ENCODE measurements at places on chromosomes 7 and 10.

DNA sequence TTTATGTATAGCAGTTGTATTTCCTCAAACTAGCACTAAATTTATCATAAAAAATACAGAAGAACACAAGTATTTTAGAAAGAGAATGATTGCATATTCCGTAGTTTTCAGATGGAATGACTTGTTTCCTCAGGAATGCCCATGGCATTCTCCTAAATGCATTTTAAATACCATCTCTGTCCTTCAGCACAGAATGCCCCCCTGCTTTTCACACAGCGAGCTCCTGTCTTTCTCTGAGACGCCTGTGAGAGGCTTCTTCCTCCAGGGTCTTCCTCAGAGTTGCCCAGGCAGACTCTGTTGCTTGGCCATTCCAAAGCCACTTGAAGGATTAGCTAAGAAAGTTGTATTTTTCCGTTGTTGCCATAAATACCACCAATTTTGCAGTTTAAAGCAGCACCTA, 10.1 kb downstream of the LANCL2 start:
- no peak for DNase-seq

DNA sequence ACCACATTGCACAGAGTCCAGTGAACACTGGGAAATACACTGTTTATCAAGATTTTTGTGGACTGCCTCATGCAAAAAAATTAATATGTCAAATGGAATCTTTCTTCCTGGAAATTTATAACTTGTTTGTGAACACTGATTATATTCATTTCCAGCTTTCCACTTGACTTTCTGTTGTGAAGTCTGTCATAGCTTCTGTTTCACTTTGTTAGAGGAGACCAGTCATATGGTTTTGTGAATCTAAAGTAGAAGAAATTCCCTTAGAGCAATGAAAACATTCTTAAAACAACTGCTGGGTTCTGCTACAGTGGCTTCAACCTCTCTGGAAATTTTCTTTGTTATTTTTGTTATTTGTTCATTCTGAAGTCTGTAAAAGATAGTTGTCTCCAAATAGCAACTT, 349.5 kb upstream of the NFE2L3 start:
- no peak for DNase-seq

DNA sequence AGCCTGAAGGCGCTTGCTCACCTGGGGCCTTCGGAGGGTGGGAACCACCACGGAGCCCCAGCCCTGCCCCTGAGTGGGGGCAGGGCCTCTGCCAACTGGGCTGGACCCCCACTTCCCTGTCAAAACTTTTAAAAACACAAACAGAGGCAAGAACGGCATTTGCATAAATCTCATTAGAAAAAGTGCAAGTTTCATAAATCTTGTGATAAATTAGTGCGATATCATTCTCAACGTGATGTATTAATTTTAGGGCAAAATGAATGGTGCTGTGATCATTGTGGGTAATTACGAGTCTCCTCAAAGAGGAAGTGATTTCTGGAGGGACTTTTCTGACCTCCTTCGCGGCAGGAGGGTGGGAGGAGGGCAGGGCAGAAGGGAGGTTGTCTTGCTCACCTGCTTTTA, 98.3 kb downstream of the CDH23 start:
- DNase-seq: no peak

DNA sequence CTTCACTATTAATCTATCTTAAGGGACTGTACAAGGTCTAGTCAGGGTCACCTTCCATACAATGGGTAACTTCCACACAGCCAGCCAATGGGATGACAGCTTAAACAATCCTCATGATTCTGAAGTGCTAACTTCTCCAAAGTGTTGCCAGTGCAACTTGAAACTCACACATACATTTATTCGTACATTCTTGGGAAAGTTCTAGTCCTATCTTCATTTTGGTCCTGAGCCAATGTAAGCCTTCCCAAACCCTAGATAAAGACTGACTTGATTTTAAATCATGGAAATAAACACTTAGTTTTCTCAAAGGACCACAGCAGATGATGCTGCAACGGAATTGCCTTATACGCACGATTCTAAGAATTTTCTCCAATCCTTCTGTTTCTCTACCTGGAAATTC, 117.5 kb upstream of the COL1A2 start:
- no peak for DNase-seq

DNA sequence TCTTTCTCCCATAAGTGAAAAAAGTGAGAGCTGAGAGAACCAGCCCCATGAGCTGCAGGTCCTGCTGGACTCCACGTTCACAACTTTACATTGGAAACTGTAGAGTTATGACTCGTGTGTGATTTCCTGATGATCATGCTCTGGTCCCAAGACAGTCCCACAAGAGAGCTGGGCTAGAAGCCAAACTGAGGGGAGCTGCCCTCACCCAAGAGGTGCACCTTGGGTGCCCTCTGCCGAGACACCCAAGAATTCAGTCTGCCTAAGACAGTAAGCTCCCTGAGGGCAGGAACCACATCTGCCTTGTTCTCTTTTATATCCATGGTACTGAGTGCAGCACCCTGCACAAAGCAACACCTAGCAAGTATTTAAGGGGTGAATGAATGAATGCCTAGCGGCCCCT, 112.8 kb upstream of the SFMBT2 start:
- no peak for DNase-seq

GRCh38 chr7:102117743-102118142, 168.9 kb upstream of the SH2B2 start:
- no peak for DNase-seq
